ENCODE measurements at places on chromosomes 11 and 22.

DNA sequence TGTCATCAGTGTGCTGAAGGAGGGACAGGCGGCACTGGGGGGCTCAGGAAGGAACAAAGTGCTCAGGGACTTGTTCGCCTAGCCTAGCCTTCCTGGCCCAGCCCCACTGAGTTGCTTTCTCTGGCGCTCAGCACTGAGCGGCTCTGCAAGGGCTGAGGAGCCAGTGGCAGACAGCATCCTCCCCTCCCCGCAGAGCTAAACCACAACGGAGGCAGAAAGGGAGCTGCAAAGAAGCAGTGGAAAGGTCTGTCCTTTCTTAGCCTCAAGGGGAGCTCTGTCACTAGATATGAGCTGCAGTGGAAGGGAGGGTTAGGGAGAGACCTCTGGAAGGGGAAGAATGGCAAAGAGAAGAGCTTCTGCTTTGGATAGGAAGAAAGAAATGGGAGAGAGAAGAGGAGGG is 89.7 kb upstream of the PHOX2A start:
- DNase-seq = no peak

GRCh38 chr11:127369356-127369755 is 368.8 kb upstream of the KIRREL3 start:
- no peak for DNase-seq

GRCh38 chr11:70610566-70611565 is 212.5 kb downstream of the CTTN start:
- no peak for DNase-seq

GRCh38 chr22:19038164-19038546 is 84.1 kb downstream of the DGCR2 start:
- no peak for DNase-seq

GRCh38 chr22:37443086-37443485 is 15.8 kb upstream of the ELFN2 start:
- no peak for DNase-seq

GRCh38 chr11:57279116-57279515 is 42.1 kb upstream of the APLNR start:
- no peak for DNase-seq

DNA sequence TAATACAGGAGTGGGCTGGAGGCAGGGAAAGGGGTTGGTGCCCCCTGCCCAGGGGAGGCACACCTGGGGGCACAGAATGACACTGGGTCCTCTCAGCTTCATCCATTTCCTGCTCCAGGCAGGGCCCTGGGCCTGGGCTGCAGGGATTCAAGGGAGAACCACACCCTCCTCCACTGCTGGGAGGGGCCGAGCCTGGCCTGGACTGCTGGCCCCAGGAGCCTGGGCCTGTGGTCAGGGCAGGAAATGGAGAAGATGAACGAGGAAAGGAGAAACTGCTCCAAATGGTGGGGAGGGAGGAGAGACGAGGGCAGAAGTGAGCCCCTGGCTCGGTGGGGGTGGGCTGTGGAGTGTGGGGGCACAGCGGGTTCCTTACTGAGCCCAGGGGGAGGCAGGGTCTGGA is 38.1 kb upstream of the KCNQ1OT1 start:
- no peak for DNase-seq

- no peak for DNase-seq
These were observed 61.8 kb upstream of the ADA2 start for GRCh38 chr22:17281026-17281425.

DNA sequence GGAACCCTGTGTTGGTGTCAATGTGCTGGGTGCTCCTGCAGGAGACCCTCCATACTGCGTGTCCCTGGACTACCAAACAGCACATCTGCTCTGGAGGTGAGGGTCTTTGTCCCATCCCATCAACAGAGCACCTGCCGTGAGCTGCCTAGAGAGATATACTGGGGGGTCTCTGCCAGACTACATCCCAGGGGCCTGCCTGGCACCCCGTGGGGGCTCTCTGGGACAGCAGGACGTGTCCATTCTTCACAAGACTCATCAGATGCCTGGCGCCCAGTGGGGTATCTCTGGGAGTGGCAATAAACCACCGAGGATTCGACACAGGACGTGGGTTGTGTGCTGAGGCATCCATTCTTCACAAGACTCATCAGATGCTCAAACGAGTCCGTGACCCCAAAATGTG is 42.7 kb downstream of the SHANK2 start:
- no peak for DNase-seq

GRCh38 chr22:35726398-35726797 is 8.7 kb downstream of the APOL5 start:
- DNase-seq = no peak

GRCh38 chr22:38788021-38788816 is 5.7 kb downstream of the DNAL4 start:
- no peak for DNase-seq

Measured in esophagus squamous epithelium (tissue), 5 donors.